ENCODE measurements at places on chromosomes 7 and 10.

- DNase-seq = no peak
Measured at GRCh38 chr7:80967071-80967916, 48.4 kb upstream of the SEMA3C start.

DNA sequence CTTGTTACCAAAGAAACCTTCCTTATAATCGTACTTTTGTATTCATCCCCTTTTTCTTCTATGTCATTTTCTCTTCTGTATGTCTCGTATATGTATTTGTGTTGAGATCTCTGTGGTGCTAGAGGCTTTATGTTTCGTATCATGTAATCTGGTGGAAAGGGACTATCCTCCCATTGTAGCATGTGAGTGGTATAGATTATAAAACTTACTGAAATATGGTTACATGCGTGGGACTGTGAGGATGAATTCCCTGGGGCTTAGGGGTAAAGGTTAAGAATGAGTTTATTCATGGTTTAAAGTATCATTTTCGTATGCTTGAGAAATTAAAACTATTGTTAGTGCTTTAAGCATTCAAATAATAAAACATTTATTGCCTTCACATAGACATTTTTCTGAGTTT lies 141.9 kb downstream of the ANKRD7 start:
- no peak for DNase-seq

- DNase-seq = no peak
Measured at GRCh38 chr10:96301616-96302015, 2.6 kb upstream of the DNTT start.

- DNase-seq = no peak
Measured at GRCh38 chr7:105245398-105246114, 143.2 kb downstream of the SRPK2 start.

DNA sequence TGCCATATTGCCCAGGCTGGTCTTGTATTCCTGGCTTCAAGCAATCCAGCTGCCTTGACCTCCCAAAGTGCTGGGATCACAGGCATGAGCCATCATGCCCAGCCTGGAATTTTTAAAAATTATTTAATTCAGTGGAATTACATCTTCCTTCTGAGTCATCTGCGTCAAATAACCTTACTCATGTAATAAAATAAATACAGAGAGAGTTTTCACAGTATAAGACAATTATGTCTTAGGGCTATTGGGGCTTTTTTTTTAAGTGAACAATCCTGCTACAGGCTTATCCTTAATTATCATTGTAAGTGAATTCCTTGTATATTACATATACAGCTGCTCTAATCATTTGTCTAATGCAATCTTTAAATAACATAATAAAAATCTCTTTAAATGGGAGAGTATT lies 108.3 kb downstream of the MAPK8 start:
- no peak for DNase-seq

DNA sequence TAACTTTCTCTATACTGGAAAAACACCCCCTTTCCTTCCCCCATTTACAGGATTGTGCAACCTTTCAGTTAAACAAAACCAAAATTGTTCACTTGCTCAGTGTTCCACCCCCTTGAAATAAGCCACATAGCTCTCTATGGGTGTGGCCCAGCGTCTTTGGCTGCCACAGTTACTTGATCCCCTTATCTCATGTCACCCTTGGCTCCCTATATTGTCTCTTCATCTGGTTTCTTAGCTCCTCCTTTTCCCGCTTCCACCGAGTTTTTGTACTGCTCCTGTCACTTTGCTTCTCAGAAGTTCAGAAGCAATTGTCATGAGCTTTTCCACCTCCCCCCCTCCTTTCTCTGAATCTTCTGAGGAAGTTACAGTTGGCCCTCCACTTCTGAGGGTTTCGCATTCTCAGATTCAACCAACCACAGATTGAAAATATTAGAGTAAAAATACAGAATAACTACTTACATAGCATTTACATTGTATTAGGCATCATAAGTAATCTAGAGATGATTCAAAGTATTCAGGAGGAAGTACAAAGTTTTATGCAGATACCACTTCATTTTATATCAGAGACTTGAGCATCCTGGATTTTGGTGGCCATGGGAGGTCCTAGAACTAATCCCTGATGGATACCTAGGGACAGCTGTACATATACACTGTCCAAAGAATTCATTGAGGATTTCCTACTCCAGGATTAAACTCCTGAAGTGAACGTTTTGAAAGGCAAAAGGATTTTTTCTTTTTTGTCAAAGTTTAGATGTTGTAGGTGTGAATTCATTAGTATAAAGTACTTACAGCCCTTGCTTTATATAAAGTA lies 60.4 kb downstream of the ADD3 start:
- no peak for DNase-seq

GRCh38 chr10:72679838-72680241 lies 12.1 kb upstream of the MCU start:
- DNase-seq = no peak

DNA sequence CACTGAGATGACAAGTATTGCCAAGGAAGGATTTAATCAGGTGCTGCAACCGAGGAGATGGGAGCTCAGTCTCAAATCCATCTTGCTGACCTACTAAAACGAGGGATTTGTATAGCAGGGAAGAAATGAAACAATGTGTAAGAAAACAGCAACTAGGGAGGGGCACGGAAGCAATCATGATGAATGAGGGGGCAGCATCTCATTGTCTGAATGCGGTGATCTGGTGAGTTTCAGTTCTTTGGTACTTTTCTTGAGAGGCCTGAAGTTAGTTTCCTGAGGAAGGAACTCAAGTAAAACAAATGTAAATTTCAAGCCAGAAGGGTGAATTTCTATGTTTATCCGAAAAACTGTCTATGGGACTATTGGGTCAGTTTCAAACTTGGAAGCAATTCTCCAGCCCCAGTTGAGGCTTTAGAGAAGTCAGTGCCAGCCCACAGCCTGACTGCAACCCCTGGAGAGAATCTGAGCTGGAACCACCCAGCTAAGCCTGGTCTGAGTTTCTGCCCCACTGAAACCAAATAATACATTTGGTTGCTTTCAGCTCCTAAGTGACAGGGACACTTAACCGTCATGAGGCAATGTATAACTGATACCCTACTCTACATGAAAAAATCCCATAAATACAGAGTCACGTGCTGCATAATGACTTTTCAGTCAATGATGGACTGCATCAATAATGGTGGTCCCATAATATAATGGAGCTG lies 45.8 kb upstream of the TNS3 start:
- no peak for DNase-seq

GRCh38 chr10:12949248-12949647 lies 52.3 kb downstream of the CCDC3 start:
- DNase-seq = no peak

- DNase-seq = no peak
Measured at GRCh38 chr7:22793593-22794462, 28.8 kb downstream of the TOMM7 start.

GRCh38 chr7:105297985-105298384 lies 90.7 kb downstream of the SRPK2 start:
- DNase-seq = no peak

DNA sequence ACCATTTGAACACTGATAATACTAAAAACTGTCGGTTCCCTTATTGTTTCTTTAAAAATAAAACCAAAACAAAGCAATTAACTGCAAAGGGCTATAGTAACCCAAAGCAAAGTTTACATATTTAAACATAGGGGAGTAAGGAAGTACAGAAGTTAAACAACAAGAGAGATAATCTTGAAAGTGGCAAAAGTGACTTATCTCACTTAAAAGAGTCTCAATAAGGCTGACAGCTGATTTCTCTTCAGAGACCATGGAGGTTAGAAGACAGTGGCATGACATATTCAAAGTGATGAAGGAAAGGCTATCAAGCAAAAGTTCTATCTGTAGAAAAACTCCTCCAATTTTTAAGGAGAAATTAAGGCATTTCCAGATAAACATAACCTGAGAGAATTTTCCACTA lies 233.5 kb upstream of the HDAC9 start:
- DNase-seq = no peak

DNA sequence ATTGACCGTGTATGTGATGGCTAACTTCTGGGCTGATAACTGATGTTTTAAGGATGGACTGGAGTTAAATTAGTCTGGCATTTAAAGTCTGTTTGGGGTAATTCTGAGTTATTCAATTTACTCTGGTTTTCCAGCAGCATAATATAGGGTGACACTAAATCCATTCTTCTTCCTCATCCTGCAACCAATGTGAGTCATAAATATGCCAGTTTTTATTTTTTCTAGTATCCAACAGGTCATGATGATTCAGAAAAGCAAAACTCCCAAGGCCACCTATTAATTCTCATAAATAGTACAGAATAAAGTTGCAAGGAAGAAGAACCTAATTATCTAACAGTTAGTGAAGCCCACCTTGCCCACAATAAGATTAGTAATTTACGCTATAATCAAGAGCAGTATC lies 7.5 kb upstream of the EPHB6 start:
- no peak for DNase-seq

DNA sequence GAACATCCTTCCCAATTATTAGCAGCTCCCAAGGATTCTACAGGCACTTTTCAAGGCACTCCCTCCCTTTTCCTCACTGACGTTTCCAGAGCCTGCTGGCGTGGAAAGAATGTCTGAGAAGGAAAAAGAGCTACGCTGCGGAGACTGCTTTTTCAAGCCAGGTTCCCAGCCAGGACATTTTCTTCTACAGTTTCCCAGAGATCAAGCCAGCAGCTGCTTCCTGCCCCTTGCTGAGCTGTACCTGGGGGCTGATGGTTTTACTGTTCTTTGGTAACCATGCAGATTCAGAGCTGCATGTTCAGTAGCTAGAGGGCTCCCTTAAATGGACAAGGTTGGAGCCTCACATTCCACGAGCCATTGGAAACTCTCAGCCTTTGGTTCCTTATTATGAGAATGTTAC lies 133.4 kb downstream of the EVX1 start:
- no peak for DNase-seq

GRCh38 chr7:103870664-103871063 lies 118.8 kb downstream of the RELN start:
- no peak for DNase-seq

DNA sequence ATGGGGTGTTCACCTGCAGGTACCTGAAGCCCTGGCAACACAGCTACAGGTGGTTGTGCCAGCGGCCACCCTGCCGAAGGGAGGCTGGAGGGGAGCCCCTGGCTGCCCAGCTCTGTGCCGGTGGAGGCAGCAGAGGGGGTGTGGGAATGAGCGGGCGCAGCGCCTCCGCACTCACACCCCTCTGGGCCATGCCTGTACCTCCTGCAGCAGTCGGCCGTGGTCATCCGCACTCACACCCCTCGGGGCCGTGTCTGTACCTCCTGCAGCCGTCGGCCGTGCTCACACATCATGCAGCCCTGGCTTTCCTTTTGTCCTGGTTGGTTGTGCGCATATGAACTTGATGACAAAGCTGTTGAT lies 1.7 kb downstream of the ZNF511 start:
- no peak for DNase-seq

GRCh38 chr7:128268233-128268632 lies 27.2 kb downstream of the LEP start:
- DNase-seq = no peak

GRCh38 chr10:74079936-74080590 lies 70.6 kb downstream of the AP3M1 start:
- no peak for DNase-seq

DNA sequence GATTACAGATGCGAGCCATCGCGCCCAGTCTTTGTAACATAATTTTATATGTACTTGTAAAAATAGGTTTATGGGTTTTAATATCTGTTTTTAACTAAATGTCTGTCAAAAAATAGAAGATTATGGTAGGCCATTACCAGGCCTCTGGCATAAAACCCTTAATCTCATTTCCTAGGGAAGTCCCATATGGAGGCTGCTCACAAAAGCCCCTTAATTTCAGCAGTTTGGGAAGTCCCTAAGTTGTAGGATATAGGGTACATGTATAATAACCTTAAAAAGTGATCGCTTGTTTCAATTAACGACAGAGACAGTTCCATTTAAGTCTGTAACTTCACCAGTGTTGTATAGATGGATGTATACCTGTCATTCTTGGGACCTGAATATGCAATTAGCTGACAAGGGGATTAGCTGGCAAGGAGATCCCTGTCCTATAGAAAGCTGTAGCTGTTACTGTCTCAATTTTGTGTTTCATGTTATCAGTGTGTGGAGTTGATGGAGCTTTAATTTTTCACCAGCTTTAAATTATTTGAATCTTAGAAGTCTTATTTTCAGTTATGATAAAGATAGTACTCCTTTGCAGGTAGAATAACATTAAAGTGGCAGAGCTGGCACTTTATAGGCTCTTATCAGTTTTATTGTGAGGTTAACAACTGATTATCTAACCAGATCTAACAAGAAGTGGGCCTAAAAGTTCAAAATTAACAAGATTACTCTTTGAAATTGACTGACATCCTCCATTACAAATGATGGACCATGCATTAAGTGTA lies 10.5 kb downstream of the TRIM24 start:
- DNase-seq = no peak

DNA sequence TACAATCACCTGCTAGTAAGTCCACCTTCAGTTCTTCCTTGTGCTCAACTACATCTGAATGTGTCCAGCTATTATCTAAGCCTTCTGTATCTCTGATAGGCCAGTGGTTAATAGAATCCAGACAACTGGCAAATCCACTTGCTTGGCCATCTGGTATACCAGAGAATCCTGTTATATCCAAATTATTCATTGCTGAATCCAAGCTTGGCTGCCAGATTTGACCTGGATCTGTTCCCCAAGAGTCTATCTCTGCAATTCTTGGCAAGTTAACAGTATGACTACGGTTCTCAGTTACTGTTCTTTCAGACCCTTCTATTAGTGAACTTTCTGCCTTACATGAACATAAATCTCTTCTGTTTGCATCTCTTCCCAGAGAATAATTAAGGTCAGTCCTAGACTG lies 154.6 kb upstream of the TARP start:
- DNase-seq = no peak

GRCh38 chr7:123231021-123232000 lies 31.5 kb upstream of the SLC13A1 start:
- no peak for DNase-seq

DNA sequence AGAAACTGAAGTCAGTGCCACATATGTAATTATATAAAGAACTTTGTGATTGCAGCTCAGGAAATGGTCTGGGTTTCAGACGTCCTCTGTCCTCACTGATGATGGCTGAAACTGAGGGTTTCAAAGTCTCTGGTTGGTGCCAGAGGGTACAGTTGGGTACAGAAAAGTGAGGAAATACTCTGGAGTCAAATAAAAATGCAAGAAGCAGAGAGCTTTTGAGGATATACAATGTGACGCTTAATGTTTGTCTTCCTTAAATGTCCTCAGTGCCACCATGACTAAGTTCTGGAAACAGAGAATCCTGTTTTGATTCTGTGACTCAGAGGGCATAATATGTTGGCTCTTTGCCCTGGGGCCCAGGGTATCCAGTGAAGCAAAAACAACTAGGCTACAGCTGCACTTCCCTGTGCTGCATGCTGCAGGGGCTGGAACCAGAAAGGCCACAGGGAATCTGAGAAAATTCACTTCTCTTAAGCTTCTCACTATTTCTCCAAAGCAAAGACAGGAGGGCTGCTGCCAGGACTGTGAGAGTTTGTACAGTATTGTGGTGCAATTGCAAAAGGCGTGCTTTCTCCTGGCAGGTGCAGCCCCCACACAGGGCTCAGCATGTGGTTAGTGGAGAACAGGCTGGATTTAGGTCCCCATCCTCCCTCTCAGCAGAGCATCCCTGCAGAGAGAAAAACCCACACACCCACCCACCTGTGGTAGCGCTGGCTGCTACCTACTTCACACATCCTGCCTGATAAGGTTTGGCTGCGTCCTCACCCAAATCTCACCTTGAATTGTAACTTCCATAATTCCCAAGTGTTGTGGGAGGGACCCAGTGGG lies 169.5 kb upstream of the SVIL start:
- DNase-seq = peak; percentile 79
